ENCODE measurements at places on chromosomes 2 and 18. TPM values are rescaled to one million over a fixed set of nuclear protein-coding genes. Genes with fewer than 3 reads are reported as not detected.

Gene NOTO
- total RNA-seq, result not detected

Gene SLC4A5
- total RNA-seq, result under 0.01 TPM

Gene KCNJ3
- not detected for total RNA-seq

DNA sequence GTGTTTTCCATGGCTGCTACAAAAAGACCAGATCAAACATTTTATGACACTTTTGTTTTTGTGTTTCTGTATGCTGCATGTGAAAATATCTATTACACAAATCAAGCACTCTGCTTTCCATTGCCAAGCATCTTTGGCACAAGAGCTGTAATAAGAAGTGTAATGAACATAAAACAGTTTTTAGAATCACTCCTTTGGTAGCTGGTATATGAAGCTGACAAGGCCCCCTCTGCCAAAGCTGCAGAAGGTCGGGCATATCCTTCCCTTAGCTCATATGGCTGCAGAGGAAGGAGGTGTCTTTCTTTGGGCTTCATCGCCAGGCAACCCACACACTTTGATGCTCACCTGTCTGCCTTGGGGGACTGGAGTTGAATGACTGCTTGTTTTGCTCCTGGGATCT lies 175.4 kb downstream of the TMEM247 start:
- DNase-seq, result no peak

GRCh38 chr18:27010784-27011183 lies 145.3 kb upstream of the AQP4 start:
- no peak for DNase-seq

- DNase-seq, result no peak
Observed at GRCh38 chr2:202495230-202495604, 119.1 kb downstream of the BMPR2 start.

GRCh38 chr2:100995309-100996075 lies 6.6 kb upstream of the RPL31 start:
- DNase-seq, result no peak

DNA sequence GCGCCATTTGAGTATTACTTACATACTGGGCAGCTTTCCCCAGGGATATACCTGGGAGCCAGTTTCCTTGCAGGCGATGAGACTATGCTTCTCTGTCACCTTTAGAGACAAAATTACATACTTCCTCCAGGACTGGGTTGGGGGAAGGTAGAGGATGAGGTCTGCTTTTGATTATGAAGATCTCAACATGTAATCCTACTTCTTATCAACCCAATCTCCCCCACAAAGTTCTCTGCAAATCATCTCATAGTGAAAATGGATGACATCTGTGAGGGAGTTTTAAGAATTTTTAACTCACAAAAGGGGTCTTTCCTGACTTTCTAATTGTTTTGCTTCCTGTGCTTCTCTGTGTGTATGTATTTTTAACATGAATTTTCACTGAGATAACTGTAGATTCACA lies 81.9 kb downstream of the TMEM131 start:
- DNase-seq, result no peak
